ENCODE measurements at places on chromosomes 2 and 18.

GRCh38 chr2:178250429-178250828 lies 56.1 kb downstream of the OSBPL6 start:
- DNase-seq, result no peak

DNA sequence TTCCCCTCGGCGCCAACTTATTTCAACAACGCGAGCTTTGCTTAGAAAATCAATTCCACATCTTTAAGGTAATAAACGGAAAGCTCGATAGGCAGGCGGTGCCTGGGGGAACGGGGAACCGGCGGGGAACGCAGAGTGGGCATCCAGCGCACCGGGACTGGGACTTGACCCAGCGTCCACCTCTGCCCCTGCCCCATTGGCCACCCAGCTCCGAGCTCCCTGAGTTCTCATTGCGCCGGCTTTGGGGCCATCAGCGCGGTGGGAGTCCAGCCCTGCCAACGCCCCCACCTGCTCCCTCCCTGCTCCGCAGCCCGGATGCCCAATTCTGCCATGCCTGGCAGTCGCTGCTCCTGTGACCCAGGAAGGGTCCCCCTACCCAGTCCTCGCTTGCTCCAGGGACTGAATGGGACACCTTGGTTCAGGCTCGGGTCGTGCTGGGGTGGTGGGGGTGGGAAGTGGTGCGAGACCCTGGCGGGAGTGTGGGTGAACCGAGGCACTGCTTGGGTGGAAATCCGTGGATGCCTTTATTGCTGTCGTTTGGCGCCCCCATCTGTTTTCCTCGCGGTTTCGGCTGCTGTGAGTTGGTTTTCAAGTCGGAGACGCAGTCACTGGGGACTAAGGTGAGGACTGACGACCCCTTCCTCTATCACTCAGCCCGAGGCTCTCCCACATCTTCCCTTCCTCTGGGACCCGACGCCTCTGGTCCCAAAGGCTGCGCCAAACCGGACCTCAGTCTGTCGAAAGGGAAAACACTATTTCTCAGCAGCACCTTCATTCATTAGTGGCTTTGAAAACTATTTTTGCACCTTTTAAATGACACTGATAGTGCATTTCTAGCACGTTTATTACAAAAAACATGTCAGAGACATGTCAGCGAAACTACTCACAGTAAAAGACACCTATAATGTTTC lies 2.4 kb upstream of the EVX2 start:
- DNase-seq, result no peak

DNA sequence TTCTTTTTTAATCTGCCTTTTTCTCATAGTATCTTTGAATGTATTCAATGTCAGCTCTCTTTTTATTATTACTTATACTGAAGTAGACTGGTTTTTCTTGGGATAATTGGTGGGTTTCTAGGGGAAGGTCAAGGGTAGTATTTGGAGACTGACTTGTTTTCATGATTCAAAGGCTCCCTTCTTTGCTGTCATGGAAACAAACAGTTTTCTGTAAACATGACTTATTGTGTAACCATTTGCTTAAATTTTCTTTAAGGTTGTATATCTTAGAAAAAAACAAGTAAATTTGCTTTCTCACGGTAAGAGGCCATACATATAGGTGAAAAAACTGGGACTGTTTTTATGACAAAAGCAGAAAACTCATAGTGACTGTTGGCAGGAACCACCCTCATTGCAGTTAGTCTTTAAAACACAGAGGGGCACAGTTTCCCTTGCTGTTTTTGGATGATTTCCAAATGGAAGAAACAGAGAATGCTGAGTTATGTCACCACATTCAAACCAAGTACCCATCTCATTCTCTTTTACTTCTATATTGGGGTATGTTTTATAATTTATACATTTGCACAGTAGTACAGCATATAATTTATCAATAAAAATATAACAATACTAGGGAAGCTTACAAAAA lies 5.8 kb upstream of the RDH14 start:
- no peak for DNase-seq

- DNase-seq, result no peak
Observed at GRCh38 chr2:75022516-75022915, 64.1 kb downstream of the POLE4 start.

- DNase-seq, result no peak
Observed at GRCh38 chr2:191479680-191480023, 198.3 kb upstream of the NABP1 start.

- no peak for DNase-seq
Observed at GRCh38 chr2:129193961-129194360, 785.5 kb upstream of the RAB6C start.

DNA sequence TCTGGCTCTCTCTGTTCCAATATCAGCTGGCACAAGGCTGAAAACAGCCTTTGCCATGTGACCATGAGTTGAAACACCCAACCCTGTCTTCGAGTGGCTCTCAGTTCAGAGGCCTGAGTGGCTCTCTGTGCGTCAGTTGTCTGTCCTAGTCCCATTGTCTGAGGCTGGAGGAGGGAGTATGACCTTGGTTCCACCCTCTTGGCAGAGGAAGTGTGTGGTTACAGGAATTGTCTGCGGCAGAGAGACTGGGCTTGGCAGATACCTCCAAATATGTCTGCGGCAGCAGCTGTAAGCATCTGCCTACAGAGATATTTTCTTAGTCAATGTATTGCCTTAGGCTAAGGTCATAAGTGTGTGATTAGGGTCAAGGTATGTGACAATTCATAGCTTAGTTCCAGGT lies 32.6 kb downstream of the CNGA3 start:
- DNase-seq, result no peak

DNA sequence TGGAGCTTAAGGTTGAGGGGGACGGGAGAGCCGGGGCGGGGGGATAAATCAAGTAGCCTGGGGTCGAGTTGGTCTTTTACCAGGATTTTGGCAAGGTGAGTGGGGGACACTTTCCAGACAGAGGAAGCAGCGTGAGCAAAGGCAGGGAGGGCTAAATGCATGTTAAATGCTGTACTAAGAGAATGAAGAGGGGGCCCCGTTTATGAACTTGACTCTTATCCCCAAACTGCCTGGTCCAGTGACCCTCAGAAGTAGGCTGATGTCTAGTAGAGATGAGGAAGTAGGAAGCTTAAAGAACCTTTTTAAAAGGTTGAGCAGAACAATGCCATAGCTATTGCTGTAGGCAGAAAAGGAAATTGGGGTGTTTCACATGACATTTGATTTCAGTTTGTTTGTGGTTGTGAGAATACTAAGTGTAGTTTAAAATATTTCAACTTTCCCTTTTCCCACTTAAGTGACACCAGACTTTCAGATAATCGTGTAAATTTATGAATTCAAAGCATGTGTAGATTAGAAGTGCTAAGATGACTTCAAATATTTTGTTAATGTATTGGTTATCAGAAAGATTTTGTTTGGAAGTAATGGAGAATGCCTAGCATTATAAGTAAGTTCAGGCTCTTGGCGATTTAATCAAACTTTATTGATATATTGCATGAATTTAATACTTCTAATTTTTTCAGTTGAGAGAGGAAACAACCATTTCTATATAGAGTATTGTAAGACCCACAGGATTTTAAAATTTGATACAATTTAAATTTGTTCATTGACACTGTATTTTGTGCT lies 1.8 kb downstream of the REL start:
- DNase-seq, result no peak

- no peak for DNase-seq
Observed at GRCh38 chr18:46209161-46209560, 105.0 kb downstream of the HAUS1 start.

DNA sequence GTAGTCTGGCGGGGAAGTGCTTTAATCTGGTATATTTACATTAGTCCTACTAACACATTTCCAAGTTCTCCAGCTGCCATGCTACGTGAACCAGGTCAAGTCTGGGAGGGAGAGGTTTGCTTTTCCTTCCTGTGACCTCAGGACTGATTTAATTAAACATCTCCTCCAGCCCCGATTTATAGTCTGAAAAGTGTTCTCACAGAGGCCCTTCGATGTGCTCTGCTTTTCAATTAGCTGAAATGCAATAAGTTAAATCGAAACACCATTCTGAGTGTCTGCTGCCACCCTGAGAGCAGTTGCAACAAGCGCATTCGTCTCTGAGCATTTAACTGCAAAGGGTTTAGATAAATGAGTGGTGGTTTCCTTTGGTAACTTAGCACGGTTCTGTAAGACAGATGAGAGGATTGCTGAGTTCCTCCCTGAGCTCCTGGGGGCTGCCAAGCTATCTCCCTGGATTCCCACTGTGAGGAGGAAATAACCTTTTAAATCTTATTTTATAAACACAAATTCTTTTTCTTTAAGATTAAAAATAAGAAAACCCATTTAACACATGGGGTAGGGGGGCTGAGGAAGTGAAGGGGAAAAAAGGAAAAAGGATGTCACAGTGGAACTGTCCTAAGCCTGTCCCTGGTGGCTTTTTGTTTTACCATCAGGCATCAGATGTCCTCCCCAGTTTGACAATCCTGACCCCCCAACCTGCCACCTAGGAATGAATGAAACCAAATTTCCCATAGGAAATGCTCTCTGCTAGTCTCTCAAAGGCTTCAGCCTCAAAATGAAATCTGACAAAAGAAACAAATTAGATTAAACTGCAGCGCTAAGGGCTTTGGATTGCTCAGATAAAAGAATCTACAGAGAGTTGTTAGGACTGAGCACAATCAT lies 56.5 kb upstream of the CREB1 start:
- DNase-seq, result no peak

- DNase-seq, result no peak
Observed at GRCh38 chr2:144774809-144775208, 254.9 kb upstream of the ZEB2 start.

DNA sequence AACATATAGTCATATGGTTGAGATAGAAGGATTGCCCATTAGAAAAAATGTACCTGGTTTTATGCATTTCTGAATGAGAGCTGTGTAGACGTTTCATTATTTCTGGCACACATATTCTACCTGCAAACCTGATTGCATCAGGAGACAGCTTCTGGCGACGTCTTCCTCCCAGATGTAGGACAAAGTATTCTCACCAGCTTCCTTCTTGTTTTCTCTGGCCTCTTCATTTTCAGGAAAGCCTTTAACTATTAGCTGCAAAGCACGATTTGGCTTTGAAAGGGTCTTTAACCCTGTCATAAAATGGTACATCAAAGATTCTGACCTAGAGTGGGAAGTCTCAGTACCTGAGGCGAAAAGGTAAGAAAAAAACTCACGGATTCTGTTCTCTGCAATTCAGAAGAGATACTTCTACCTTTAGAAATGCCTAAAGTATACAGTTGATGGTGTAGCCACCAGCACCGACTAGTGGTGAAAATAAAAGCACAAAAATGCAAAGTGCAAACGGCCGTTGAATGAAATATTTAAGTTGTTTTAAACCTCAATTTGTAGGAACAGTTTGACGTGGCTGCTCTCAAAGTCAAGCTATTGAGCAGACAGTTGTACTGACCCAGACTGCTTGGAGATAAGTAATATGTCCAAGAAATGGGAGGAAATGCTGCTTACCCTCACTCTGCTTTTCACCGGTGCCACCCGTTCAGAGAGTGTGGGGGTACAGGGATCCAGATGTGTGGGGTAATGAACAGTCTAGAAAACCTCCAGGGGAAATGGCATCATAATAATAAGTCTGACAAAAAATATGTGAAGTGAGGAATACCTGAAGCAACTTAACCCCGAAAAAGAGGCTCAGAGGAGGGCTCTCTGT lies 20.2 kb downstream of the IL18RAP start:
- DNase-seq, result no peak

- no peak for DNase-seq
Observed at GRCh38 chr2:37604716-37605115, 66.7 kb downstream of the CDC42EP3 start.

- no peak for DNase-seq
Observed at GRCh38 chr2:7508296-7508943, 591.2 kb downstream of the RNF144A start.

DNA sequence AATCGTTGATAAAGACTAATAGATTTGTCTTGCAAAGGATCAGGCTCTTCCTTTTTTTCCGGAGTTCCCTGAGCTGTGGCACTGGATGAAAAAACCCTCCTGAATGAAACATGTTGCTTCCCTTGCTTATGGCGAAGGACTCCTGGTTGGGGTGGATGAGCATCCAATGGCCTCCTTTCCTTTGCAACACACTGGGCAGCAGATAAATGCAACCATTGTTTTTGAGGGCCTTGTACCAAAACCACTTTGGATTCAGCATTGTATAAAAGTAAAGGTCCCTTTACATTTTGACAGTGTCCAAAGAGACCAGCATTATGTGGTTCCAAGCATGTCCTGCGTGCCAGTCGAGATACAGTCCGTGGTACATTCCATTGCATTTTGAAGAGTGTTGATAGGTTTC lies 44.7 kb downstream of the FAM210A start:
- no peak for DNase-seq

- no peak for DNase-seq
Observed at GRCh38 chr18:29104227-29104626, 927.3 kb upstream of the CDH2 start.

DNA sequence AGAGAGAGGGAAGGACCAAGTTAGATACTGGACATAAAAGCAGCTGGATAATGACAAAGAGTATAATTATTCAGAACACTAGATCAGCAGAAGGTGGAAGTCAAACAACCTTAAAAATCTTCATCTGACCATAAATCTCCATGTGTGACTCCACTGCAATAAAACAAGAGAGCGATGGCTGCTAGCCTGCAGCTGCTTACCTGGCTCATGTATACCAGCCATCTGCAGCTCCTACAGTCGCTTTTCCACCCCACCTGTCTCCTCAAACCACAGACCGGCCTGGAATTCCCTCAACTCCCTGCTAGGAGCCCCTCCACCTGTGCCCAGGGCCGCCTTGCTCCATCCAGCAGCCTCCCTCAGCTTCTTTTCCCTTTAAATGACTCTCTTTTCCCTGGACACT lies 64.5 kb downstream of the SLC4A5 start:
- DNase-seq, result no peak

GRCh38 chr2:104177179-104177578 lies 676.7 kb upstream of the POU3F3 start:
- DNase-seq, result no peak

- no peak for DNase-seq
Observed at GRCh38 chr2:25232248-25232825, 64.0 kb upstream of the POMC start.

DNA sequence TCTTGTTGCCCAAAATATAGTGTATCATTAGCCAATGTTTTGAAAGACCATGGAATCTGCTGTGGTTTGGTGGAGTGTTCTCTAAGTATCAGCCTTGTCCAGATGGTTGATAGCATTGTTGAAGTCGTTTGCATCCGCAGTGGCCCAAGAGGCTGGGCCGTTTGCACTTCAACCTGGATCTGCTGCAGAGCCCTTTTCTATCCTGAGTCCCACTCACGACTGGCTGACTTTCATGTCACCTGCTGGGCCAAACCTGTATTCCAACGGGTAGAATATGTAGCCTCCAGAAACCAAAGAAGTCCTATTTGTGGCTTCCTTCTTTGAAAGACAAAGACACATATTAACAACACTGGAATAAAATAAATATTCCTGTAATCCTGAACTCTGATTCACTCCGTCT lies 1154.1 kb downstream of the RPIA start:
- DNase-seq, result no peak

GRCh38 chr2:205130111-205130829 lies 552.0 kb upstream of the NRP2 start:
- no peak for DNase-seq

- DNase-seq, result no peak
Observed at GRCh38 chr2:80091237-80091636, 213.3 kb downstream of the LRRTM1 start.

DNA sequence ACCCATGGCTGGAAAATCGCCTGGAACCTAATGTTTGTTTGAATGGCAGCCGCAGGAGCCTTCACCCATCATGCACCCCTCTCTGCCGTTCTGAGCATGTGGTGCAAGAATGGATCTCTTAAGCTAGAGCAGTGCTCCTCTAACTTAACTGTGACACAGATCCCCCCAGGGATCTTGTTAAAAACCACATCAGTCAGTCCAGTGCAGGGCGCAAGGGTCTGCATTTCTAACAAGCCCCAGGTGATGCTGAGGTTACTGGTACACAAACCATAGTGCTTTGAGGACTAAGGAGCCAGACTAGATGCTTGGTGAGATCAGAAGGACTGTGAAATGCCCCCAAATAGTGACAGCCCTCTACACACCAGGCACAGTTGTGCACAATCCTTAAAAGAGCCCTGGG lies 87.1 kb upstream of the KCTD1 start:
- DNase-seq, result no peak
